ENCODE measurements at places on chromosomes 7 and 10.

DNA sequence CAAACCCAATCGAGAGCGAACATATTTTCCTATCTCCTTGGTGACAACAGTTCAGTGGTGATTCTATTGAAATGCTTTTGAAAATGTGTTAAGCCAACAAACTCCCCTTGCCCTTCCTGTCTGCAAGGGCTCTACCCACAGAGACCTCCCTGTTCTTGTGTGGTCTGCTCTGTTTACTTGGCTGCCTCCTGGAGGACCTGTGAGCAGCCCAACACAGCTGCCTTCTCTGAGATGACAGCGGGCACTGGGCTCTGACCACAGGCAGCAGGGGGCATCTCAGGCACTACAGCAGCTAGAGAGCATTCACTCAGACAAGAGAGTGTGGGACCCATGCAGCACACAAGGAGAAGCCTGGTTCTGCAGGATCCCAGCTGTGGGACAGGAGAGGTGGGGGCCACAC is 416.4 kb downstream of the TCERG1L start:
- no peak for DNase-seq

- no peak for DNase-seq
Measured at GRCh38 chr10:78727251-78727650, 341.5 kb upstream of the ZMIZ1 start.

DNA sequence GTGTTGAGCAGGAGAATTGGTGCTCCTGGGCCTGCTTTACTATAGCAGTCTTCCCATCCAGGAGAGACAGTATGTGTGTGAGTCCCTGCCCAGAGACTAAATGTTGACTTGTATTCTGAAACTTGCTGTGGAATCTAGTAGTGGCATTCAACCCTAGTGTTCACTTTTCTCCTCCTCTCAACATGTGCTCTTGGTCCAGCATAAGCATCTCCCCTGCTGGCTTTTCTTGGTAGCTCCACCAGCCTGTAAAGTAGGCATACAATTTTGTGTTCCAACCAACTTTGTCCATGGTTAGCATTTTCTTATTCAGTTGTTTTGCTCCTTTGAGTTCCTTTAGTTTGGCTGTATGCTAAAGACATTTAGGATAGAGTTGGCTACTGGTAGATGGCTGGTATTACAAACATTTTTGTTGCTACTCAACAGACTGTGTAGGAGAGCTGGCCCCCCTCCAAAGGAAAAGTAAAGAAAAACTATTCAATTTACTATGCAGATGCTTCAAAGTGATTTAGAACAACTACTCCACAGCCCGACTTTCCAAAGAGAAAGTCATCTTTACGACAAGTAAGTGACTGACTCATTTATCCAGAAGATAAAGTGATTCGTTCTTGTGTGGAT is 46.0 kb downstream of the ASB4 start:
- no peak for DNase-seq

GRCh38 chr7:134891262-134891695 is 95.0 kb upstream of the AGBL3 start:
- no peak for DNase-seq

DNA sequence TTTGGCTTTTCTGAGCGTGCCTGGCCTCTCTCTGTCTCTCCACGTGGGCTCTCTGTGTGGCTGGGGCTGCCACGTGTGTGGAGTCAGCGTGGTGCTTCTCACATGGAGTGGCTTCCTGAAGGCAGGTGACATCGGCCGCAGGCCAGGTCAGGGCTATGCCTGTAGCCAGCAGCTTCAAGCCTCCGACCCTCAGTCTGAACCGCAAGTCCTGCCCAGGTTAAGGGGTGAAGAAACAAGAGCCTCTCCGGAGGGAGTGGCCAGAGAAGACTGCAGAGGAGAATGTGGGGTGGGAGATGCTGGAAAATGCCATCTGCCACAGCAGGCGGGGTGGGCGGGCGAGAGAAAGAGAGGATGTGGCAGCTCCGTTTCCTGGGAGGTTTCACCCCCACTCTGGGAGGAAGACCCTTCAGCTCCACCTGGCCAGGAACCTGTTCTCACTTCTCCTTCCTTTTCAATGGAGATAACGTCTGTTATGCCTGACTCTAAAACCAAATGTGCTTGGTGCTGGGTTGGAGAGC is 14.3 kb upstream of the VIPR2 start:
- DNase-seq: no peak

- DNase-seq: no peak
Measured at GRCh38 chr10:23496727-23497126, 57.9 kb downstream of the OTUD1 start.

DNA sequence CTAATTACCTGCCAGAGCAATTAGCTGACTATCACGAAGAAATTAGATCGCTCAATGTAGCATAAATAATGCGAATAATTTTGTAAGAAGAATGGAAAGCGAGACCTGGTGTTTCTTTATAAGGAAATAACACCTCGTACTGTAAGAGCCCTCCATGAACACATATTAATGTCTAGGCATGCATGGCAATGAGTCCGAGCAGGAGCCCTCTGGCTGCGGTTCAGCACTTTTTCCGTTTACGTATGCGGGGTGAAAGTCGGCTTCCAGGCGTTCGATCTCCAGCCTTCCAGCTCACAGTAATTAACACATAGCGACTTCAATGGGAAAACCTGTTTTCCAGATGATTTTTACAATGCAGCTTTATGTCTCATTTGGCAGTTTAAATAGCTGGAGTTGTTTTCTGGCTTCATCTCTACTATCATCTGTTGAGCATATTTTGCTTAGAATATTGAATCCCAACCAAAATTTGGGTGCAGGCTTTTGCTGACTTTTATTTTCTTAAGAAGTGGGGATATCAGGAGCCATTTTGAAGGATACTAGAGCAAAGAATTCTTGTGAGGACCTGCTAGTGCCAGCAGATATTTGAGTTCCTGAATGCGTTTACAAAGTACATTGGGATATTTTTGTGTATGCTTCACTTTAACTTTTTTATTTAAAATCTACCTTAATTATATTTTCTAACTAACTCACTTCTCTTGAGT is 7.2 kb upstream of the SP8 start:
- DNase-seq: no peak

GRCh38 chr10:131689016-131689415 is 211.8 kb upstream of the PPP2R2D start:
- DNase-seq: no peak

DNA sequence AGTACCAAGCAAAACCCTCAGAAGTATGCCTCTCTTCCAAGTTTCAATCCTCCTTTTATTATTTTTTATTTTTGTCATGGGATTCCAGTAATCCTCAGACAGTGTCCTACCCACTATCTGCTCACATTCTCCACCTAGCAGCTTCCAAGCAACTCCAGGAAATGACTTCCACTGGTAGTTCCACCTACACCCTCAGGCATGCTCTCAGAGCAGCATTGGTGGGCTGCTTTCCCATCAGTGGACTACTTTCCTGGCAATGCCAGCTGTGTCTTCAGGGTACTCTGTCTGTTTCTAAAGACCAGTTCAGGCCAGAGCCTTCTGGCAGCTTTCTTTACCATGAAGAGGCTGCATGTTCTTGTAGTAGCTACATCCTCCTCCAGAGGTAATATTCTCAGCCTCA is 244.0 kb downstream of the HGF start:
- no peak for DNase-seq

GRCh38 chr10:8312079-8312478 is 257.6 kb downstream of the GATA3 start:
- no peak for DNase-seq

DNA sequence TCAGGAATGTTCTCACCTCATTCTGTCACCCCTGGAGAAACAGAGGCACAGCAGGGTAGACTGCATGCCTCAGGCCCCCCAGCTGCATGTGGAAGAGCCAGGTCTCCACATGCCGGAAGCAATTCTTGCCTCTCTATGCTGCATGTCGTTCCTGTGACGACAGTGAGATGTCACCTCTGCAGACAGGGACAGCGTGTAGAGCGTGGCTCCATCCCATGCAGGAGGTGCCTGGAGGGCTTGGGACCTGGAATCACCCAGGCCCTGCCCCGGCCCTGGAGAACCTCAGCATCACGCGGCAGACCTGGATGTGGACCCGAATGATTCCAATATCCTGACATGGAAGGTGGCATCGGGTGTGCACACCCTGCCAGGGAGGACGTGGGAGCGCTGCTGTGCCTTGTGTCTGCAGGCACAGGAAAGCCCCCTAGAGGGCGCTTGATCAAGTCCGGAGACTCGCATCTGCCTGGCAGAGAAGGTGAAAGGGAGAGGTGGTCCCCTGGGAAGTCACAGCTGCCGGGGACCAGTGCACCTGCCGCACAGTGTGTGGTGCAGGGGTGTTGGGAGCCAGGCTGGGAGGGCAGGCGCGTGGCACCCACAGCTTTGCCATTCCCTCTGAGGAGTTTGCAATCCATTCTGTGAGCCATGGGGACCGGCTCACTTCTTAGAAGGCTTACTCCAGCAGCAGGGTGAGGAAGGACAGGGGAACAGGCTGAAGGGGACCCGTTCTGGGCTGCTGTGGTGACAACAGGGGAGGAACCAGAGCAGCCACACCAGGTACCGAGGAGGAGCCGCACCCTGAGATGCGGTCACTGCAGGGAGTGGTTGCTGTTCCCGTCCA is 45.3 kb upstream of the EN2 start:
- DNase-seq: peak; percentile 25

GRCh38 chr7:107138696-107139420 is 29.9 kb upstream of the HBP1 start:
- no peak for DNase-seq

DNA sequence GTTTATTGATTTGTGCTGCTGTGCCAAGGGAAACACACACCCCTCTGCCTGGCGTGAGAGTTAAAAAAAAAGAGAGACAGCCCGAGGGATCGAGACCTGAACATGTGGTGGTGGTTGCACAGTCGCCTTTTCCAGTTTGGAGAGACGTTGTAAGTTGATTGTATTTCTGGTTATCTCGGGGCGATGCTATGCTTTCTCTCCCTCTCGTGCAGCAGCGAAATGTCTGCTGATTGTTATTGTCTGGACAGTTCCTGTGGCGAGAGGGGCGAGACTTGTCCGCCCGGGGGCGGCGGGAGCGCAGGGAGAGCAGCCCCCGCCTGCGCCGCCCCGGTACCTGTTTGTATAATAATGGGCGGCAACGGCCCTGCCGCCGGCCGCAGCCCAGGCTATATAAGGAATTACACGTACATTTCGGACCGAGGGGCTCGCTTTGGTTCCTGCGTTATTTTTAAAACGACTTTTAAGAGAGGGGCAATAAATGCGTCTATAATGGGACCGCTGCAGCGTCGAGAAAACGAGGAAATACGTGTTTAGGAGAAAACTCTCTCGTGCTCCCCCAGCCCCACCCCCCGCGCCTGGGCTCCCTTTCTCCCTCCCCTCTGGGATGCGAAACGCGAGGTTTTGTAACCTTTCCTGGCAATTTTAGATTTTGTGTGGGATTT is 1.7 kb downstream of the ZEB1 start:
- peak; percentile 25 for DNase-seq

- no peak for DNase-seq
Measured at GRCh38 chr7:25996006-25996408, 156.0 kb upstream of the NFE2L3 start.

GRCh38 chr10:86899132-86899531 is 58.3 kb downstream of the MMRN2 start:
- no peak for DNase-seq

GRCh38 chr7:55381696-55382095 is 16.6 kb downstream of the LANCL2 start:
- DNase-seq: no peak

DNA sequence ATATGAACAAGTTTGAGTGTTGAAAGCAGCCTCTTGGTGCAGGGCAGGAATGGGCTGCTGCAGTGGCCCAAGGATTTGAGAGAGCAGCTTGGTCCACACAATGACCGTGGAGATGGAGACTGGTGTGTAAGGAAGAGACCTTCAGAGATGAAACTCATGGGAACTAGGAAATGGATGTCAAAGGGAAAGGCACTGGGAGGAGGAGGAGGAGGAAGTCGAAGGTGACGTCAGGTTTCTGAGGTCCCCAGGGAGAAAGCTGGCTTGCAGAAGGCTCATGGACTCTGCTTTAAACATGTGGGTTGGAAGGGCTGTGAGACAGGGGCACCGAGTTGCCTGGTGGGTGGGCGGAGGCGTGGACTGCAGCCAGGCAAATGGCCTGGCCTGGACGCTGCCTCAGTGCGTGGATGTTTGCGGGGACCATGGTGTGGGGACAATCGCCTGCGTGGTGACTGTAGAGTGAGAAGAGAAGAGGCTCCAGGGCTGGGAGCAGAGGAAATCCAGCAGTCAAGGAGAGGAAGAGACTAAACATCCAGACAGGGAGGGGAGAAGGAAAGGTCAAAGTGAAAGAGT is 14.6 kb downstream of the C10orf71 start:
- no peak for DNase-seq

DNA sequence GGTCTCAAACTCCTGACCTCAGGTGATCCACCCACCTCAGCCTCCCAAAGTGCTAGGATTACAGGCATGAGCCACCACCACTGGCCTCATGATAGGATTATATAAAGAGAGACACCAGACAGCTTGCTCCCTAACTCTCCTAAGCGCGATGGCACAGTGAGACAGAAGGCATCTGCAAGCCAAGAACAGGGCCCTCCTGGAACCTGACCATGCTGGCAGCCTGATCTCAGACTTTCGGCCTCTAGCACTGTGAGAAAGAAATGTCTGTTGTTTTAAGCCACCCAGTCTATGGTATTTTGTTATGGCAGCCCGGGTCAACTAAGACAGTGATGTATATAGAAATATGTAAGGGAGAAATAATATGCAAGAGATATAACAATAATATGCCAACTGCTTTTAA is 51.2 kb downstream of the SRPK2 start:
- no peak for DNase-seq

GRCh38 chr10:114874827-114875411 is 53.3 kb downstream of the FHIP2A start:
- DNase-seq: no peak

GRCh38 chr10:1241322-1241890 is 185.2 kb downstream of the WDR37 start:
- no peak for DNase-seq

- no peak for DNase-seq
Measured at GRCh38 chr7:3979611-3980299, 678.7 kb downstream of the SDK1 start.

DNA sequence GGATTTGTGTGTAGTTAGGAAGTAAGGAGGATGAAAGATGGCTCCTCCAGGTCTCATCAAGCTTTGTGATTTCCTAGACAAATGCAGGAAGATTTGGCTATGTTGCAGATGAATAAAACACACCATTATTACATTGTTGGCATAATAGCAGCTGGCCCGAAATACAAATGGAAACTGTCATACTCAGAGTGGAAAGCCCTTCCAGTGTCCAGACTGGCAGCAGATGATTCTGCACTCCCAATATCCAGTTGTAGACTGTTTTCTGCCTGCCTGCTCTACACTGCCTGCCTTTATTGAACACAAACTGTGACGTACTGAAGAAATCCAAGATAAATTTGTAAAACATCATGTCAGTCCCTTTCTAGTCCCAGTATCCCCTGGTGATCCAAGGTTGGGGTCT is 99.7 kb upstream of the FZD1 start:
- no peak for DNase-seq

DNA sequence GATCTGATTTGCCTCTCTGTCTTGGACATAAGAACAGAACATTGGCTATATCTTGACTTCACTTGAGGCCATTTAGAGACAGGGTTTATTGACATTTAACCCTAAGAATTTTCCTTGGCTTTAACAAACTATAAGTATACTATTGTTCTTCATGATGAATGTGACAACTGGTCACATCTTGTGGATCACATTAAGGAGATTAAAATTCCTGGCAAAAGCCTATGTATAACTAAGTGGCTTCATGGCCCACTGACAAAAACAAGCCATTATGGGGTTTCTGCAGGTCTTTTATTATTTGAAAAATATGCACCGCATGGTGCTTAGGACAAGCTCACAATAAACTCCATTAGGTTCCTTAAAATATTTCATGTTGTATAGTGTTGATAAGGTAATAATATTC is 54.8 kb downstream of the THNSL1 start:
- no peak for DNase-seq

- DNase-seq: no peak
Measured at GRCh38 chr7:30927559-30927958, 15.9 kb downstream of the AQP1 start.

GRCh38 chr7:149456506-149457421 is 4.1 kb downstream of the ZNF777 start:
- no peak for DNase-seq
